ENCODE measurements at places on chromosomes 5 and 9.
A peak's percentile ranks its signal among the peaks of the same experiment; 100 is the strongest.

- peak overlapping the region; percentile 45 for H3K27ac ChIP-seq
- no peak for DNase-seq
- no peaks in the 10 kb centered on the region for H3K36me3 ChIP-seq
- H3K4me3 ChIP-seq: no peak overlapping the region
- no peaks in the 10 kb centered on the region for H3K27me3 ChIP-seq
- H3K4me1 ChIP-seq: peaks cover 19% of the 10 kb centered on the region
These were observed 25.0 kb downstream of the SH3PXD2B start for GRCh38 chr5:172429201-172429940.

GRCh38 chr5:63025679-63026078 lies 447.1 kb downstream of the LRRC70 start:
- H3K27ac ChIP-seq: no peak overlapping the region
- no peaks in the 10 kb centered on the region for H3K27me3 ChIP-seq
- DNase-seq: no peak
- no peaks in the 10 kb centered on the region for H3K4me1 ChIP-seq
- no peaks in the 10 kb centered on the region for H3K36me3 ChIP-seq

GRCh38 chr5:54458221-54458620 lies 2.7 kb downstream of the HSPB3 start:
- no peaks in the 10 kb centered on the region for H3K27me3 ChIP-seq
- H3K4me3 ChIP-seq: no peak overlapping the region
- no peak for DNase-seq
- H3K36me3 ChIP-seq: no peaks in the 10 kb centered on the region
- no peak overlapping the region for H3K27ac ChIP-seq

GRCh38 chr5:124645396-124645795 lies 101.0 kb downstream of the ZNF608 start:
- H3K36me3 ChIP-seq: no peaks in the 10 kb centered on the region
- H3K4me3 ChIP-seq: no peak overlapping the region
- no peak overlapping the region for H3K27ac ChIP-seq
- H3K4me1 ChIP-seq: peaks cover 15% of the 10 kb centered on the region

DNA sequence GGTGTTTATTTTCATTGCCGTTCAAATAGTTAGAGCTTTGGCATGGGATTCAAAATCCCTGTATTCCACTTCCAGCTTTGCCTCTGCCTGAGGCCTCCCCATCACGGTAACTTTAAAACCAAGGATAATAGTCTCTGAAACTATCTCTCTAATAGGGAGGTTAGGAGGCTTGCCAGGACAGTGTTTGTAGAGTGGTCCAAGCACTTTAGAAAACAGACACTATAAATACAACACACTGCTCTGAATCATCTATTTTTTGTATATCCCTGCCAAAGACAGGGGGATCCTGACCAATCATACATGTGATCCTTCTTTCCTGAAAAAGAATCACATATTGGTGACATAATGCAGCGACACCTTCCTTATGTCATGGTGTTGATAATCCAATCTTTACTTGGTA lies 326.8 kb downstream of the BNC2 start:
- H3K4me1 ChIP-seq: peaks cover 12% of the 10 kb centered on the region
- no peak overlapping the region for H3K27ac ChIP-seq
- DNase-seq: no peak
- no peak overlapping the region for H3K4me3 ChIP-seq
- no peaks in the 10 kb centered on the region for H3K27me3 ChIP-seq
- H3K36me3 ChIP-seq: no peaks in the 10 kb centered on the region

- no peaks in the 10 kb centered on the region for H3K36me3 ChIP-seq
- H3K27ac ChIP-seq: no peak overlapping the region
- no peaks in the 10 kb centered on the region for H3K27me3 ChIP-seq
These were observed 36.6 kb upstream of the SPTLC1 start for GRCh38 chr9:92151691-92152393.

DNA sequence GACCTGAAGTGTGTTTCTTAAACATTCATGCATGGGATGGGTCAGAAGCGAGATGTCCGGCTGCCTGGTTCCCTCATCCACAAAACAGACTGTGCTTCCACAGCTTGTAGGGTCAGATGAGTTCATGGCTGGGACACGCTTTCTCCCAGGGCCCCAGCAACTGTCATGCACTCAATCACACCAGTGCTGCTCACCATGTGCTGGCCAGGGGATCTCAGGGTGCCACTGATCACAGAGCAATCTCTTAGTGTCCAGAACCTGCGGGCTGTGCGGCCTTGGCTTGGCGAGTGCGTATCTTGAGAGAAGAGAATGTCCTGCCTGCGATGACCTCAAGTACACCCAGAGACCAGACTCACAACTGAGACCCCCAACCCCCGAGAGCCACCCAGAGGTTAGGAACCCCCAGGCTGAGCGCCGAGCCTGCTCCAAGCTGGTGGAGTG lies 26.0 kb upstream of the FCN2 start:
- no peak overlapping the region for H3K27ac ChIP-seq
- no peaks in the 10 kb centered on the region for H3K36me3 ChIP-seq
- H3K4me1 ChIP-seq: peaks cover 3% of the 10 kb centered on the region
- no peaks in the 10 kb centered on the region for H3K27me3 ChIP-seq
- no peak overlapping the region for H3K4me3 ChIP-seq
- no peak for DNase-seq

DNA sequence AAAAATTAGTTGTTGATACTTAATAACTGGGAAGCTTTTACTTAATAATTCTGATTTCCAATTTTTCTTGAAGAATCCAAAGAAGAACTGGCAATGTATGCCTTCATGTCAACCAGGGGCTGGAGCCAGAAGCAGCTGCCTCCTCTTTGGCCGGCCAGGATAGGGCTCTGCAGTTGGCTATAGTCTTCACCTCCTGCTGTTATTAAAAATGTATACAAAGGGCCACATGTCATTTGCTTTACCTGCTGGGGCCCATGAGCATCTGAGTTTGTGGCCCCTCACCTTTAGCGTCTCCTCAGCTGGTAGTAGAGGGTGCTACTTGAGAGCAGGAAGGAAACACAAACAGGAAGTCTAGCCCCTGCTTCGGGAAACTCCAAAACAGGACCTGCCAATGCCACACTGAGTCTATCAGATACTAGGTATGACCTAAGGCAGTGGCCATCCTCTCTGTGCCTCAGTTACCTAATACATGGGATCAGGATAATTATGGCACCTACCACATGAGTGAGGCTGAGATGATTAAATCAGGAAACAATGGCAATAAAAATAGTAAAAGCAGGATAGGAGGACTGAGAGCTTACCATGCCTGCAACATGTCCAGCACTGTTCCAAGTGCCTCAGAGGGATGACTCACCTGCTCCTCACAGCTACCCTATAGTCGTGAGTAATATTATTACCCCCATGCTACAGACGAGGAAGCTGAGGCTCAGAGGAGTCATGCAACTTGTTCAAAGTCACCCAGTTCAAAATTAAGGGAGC lies 21.3 kb downstream of the CCDC69 start:
- no peaks in the 10 kb centered on the region for H3K27me3 ChIP-seq
- no peaks in the 10 kb centered on the region for H3K4me1 ChIP-seq
- no peak for DNase-seq

GRCh38 chr5:472076-472655 lies 29.2 kb downstream of the EXOC3 start:
- no peaks in the 10 kb centered on the region for H3K27me3 ChIP-seq
- no peak for DNase-seq
- no peaks in the 10 kb centered on the region for H3K36me3 ChIP-seq
- H3K4me3 ChIP-seq: peak overlapping the region; percentile 70
- H3K27ac ChIP-seq: peak overlapping the region; percentile 45
- H3K4me1 ChIP-seq: peaks cover 27% of the 10 kb centered on the region

DNA sequence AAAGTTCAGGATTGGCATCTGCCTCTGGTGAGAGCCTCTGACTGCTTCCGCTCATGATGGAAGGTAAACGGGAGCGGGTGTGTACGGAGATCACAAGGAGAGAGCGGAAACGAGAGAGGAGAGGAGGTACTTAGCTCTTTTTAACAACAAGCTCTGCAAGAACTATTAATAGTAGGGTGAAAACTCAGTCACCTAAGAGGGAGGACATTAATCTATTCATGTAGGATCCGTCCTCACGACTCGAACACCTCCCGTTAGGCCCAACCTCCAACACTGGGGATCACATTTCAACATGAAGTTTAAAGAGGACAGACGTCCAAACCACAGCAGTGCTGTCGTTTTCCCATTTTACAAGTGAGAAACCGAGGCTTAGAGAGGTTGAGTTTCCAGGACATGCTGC lies 173.7 kb downstream of the SLC28A3 start:
- no peak overlapping the region for H3K4me3 ChIP-seq
- no peaks in the 10 kb centered on the region for H3K27me3 ChIP-seq
- H3K36me3 ChIP-seq: no peaks in the 10 kb centered on the region
- DNase-seq: no peak

- H3K4me1 ChIP-seq: no peaks in the 10 kb centered on the region
- no peak overlapping the region for H3K4me3 ChIP-seq
- no peaks in the 10 kb centered on the region for H3K36me3 ChIP-seq
- DNase-seq: no peak
- no peaks in the 10 kb centered on the region for H3K27me3 ChIP-seq
These were observed 12.6 kb downstream of the FYB1 start for GRCh38 chr5:39206630-39207321.

- peak within 1 kb of the TSS; percentile 74 for H3K4me3 ChIP-seq
- H3K27ac ChIP-seq: no peak within 1 kb of the TSS
- H3K27me3 ChIP-seq: no peaks in the 10 kb centered on the region
- H3K4me1 ChIP-seq: peaks cover 9% of the 10 kb centered on the region
- DNase-seq: no peak
These were observed at the start of gene PCDHAC2 for GRCh38 chr5:140966293-140967225. PCDHAC2 (plus strand) TSS chr5:140966476; CDS start chr5:140966767, 291 bp downstream.

DNA sequence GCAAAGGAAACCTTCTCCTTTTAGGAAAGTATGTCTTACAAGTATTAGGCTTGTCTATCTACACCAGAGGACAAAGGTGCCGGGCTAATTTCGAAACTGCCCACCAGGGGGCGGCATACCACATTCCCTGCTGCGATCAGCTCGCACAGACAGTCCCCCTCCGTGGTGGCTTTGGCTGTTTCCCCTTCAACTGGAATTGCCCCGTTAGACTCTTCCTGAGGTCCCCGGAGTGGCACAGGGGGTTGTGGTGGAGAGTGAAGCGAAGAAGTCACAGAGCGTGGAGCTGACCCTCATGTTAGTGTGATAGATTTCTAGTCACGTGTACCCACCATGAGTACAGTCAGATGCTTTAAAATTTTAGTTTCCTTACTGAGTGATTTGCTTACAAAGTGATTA lies 17.5 kb downstream of the PTTG1 start:
- H3K36me3 ChIP-seq: no peaks in the 10 kb centered on the region
- DNase-seq: peak; percentile 38
- H3K4me3 ChIP-seq: peak overlapping the region; percentile 82
- no peak overlapping the region for H3K27ac ChIP-seq
- H3K27me3 ChIP-seq: no peaks in the 10 kb centered on the region

DNA sequence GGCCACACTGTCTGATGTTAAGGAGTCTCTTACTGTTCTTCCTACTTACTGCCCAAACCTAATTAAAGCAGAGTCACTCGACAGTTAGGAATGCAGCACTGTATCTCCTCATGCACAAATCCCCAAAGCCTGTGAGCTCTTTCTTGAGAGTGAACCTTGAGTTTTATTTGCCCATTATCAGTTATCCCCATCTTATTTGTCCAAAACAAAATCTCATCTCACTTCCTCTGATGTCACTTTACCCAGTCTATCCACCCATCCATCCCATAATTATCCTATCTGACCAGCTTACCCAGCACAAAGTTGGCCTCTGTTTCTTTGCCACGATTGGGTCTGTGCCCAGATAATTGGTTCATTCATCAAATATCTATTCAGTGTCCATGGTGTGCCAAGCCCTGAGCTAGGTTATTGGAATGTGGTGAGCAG lies 250.8 kb downstream of the SLIT3 start:
- peak overlapping the region; percentile 60 for H3K4me3 ChIP-seq
- no peak overlapping the region for H3K27ac ChIP-seq
- peaks cover 25% of the 10 kb centered on the region for H3K4me1 ChIP-seq
- H3K27me3 ChIP-seq: no peaks in the 10 kb centered on the region
- H3K36me3 ChIP-seq: no peaks in the 10 kb centered on the region

- H3K36me3 ChIP-seq: peaks cover 92% of the 10 kb centered on the region
- H3K4me1 ChIP-seq: no peaks in the 10 kb centered on the region
- H3K27me3 ChIP-seq: no peaks in the 10 kb centered on the region
- no peak for DNase-seq
- peak overlapping the region; percentile 34 for H3K27ac ChIP-seq
These were observed 16.2 kb upstream of the TPM2 start for GRCh38 chr9:35705836-35706430.

GRCh38 chr5:148336704-148337435 lies 1.5 kb downstream of the SPINK9 start:
- H3K4me1 ChIP-seq: no peaks in the 10 kb centered on the region
- no peaks in the 10 kb centered on the region for H3K36me3 ChIP-seq
- no peak for DNase-seq
- no peak overlapping the region for H3K4me3 ChIP-seq

- peak; percentile 28 for DNase-seq
- H3K36me3 ChIP-seq: no peaks in the 10 kb centered on the region
- H3K4me3 ChIP-seq: peak overlapping the region; percentile 65
- peak overlapping the region; percentile 59 for H3K27ac ChIP-seq
- H3K27me3 ChIP-seq: no peaks in the 10 kb centered on the region
These were observed 75.8 kb upstream of the IER5L start for GRCh38 chr9:129253803-129254381.

- H3K36me3 ChIP-seq: no peaks in the 10 kb centered on the region
- DNase-seq: no peak
- peak overlapping the region; percentile 35 for H3K27ac ChIP-seq
- H3K27me3 ChIP-seq: no peaks in the 10 kb centered on the region
- H3K4me1 ChIP-seq: peaks cover 87% of the 10 kb centered on the region
These were observed 221.1 kb downstream of the FANCC start for GRCh38 chr9:95096381-95096780.

DNA sequence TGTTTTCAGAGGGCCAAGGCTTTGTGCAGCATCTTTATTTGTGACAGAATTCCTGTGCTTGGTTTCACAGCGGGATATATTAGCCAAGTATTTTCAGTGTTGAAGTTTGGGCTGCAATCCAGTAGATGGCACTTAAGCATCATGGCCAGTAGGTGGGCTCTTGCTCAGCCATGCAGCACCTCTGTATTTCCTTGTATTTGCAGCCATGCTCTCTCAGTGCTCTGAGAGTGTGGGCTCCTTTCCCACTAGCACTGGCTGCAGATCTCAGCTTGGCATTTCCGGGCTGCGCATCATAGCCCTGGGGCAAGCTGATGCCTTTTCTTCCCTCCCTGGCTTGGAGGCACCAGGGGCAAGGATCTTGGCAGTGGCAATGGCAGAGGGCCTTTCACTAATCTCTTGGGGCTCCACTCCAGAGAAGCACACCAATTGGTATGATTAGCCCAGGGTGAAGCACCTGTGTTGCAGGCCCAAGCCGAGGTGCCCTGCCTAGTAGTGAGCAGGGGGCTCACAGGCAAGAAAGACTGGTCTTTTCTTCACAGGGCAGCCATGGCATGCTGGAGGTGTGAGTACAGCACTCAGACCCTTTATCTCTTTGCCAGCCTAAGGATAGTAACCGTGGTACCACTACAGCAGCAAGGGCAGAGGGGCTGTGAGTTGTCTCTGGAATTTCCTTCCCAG lies 48.3 kb downstream of the SLCO6A1 start:
- no peak for DNase-seq
- H3K4me3 ChIP-seq: no peak overlapping the region
- H3K36me3 ChIP-seq: no peaks in the 10 kb centered on the region
- no peak overlapping the region for H3K27ac ChIP-seq

GRCh38 chr9:19186232-19186631 lies 44.3 kb upstream of the DENND4C start:
- H3K27me3 ChIP-seq: no peaks in the 10 kb centered on the region
- no peak overlapping the region for H3K27ac ChIP-seq
- H3K4me3 ChIP-seq: no peak overlapping the region
- peaks cover 25% of the 10 kb centered on the region for H3K4me1 ChIP-seq
- no peak for DNase-seq
- H3K36me3 ChIP-seq: no peaks in the 10 kb centered on the region

Measured in thoracic aorta (tissue), 2 donors.